IMR-90 (cell line): ENCODE measurements at places on chromosomes 3 and 15. TPM values are rescaled to one million over a fixed set of nuclear protein-coding genes. Genes with fewer than 3 reads are reported as not detected.

- H3K27ac ChIP-seq, result no peak overlapping the region
- peaks cover 48% of the 10 kb centered on the region for H3K27me3 ChIP-seq
These were observed 1.1 kb downstream of the CMTM8 start for GRCh38 chr3:32239307-32240158.

- DNase-seq, result no peak
- no peak overlapping the region for H3K4me3 ChIP-seq
- no peak overlapping the region for H3K27ac ChIP-seq
- H3K27me3 ChIP-seq, result peaks cover 26% of the 10 kb centered on the region
- H3K36me3 ChIP-seq, result no peaks in the 10 kb centered on the region
- no peaks in the 10 kb centered on the region for H3K4me1 ChIP-seq
These were observed 891 bp downstream of the ENTPD3 start for GRCh38 chr3:40387895-40388254.

DNA sequence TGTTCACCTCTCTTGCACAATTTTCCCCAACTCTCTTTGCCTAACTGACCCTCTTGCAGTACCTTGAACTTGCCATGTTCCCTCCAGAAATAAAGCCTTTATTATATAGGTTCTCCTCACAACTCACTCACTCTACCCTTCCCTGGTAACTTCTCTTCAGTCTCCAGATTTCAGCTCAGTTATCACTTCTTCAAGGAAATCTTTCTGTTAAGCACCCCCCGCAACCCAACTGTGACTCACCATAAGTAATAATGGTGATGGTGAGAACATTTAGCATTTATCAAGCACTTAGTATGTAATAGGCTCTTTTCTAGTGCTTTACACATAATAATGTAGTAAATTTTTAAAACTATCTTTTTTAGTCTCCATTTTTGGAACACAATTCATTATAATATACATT is 8.1 kb upstream of the OR5K1 start:
- no peak overlapping the region for H3K27ac ChIP-seq
- no peaks in the 10 kb centered on the region for H3K36me3 ChIP-seq
- DNase-seq, result no peak
- H3K27me3 ChIP-seq, result no peaks in the 10 kb centered on the region
- no peak overlapping the region for H3K4me3 ChIP-seq

DNA sequence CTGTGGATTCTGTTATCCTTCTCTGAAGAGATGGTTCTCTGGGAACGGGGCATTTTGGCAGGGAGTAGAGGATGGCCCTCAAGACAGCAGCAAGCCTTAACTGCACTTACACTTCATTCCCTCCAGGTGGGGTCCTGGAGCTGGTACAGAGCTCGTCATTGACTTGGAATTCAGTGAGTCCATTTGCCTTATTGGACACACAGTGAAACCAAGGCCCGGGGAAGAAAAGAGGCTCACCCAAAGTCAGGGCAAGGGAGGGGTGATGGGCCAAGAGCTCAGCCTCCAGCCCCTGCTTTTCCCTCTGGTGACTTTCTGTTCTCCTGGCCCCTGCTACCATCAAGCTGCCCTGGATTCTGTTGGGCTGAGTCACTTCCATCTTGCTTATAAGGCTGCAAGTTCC is 125.6 kb downstream of the ETFA start:
- peaks cover 7% of the 10 kb centered on the region for H3K4me1 ChIP-seq
- no peaks in the 10 kb centered on the region for H3K36me3 ChIP-seq
- DNase-seq, result peak; percentile 75
- H3K4me3 ChIP-seq, result no peak overlapping the region

CCDC39 gene
- total RNA-seq, result not detected in 2 replicates

- DNase-seq, result peak; percentile 68
- no peak overlapping the region for H3K4me3 ChIP-seq
- no peak overlapping the region for H3K27ac ChIP-seq
These were observed 107.1 kb upstream of the C15orf61 start for GRCh38 chr15:67413770-67414390.

ARPIN gene
- total RNA-seq, result 3.9 and 5.6 TPM in 2 replicates

DNA sequence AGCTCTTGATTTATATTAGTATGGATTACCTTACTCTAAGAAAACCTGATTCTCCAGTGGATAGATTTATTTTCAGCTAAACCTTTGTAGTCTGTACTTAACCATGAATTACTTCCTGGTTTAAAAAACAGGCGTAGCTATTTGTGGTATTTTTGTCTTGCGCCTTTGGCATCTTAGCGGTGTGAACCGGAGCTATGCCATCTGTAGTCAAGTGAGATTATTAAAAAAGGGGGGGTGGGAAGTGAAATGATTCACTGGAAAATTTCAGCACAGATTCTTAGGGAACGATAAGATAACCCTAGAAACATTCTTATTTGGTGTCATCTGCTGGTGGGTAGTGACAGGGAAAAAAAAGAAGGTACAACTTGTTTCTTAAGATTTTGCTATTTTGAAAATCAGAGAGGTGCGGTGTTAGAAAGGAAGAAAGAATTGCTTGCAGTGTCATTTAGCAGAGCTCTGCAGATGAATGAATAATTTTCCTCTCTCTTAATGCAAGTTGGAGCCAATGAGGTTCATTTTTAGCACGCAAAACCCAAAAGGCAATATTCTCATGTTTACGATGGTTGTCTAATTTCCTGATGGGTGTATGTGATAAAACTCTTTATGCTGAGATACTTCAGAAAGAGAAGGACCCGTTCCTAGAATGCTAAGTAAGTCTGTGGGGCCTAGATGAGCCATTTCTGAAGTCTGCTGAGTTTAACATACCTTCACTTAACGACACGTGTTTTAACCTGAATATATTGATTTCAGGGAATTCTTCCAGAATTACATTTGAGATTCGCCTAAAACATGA is 44.0 kb downstream of the PSMD6 start:
- H3K4me3 ChIP-seq, result no peak overlapping the region
- H3K27ac ChIP-seq, result no peak overlapping the region
- peaks cover 11% of the 10 kb centered on the region for H3K4me1 ChIP-seq
- peaks cover 20% of the 10 kb centered on the region for H3K36me3 ChIP-seq
- H3K27me3 ChIP-seq, result no peaks in the 10 kb centered on the region

ZKSCAN7 gene
- 4.7 TPM in 2 replicates for total RNA-seq

DNA sequence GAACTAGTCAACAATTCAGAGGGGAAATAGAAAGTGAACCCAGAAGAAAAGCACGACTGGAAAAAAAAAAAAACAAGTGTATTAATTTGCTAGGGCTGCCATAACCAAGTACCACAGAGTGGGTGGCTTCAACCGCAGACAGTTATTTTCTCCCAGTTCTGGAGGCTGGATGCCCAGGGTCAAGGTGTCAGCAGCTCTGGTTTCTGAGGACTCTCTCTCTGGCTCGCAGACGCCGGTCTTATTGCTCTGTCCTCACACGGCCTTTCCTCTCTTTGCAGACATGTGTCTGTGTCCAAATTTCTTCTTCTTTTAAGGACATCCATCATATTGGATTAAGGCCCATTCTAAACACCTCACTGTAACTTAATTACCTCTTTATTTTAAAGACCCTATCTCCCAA is 291.8 kb downstream of the XXYLT1 start:
- H3K4me3 ChIP-seq, result no peak overlapping the region
- peaks cover 17% of the 10 kb centered on the region for H3K27me3 ChIP-seq
- H3K4me1 ChIP-seq, result no peaks in the 10 kb centered on the region

IL17RB gene
- total RNA-seq, result under 0.01 TPM in 1 of 2 replicates, not detected in the other

- H3K4me1 ChIP-seq, result no peaks in the 10 kb centered on the region
- DNase-seq, result peak; percentile 83
- peaks cover 15% of the 10 kb centered on the region; the same call in 1 of the 2 replicates for H3K27me3 ChIP-seq
- peaks cover 4% of the 10 kb centered on the region; the same call in 1 of the 2 replicates for H3K36me3 ChIP-seq
These were observed at the start of gene GRM2 for GRCh38 chr3:51706788-51707731. Gene GRM2 (plus strand): TSS chr3:51707068. CDS start chr3:51708984, 1,916 bp downstream.

BCL2A1 gene
- total RNA-seq, result 2.5 and 4.5 TPM in 2 replicates

DNA sequence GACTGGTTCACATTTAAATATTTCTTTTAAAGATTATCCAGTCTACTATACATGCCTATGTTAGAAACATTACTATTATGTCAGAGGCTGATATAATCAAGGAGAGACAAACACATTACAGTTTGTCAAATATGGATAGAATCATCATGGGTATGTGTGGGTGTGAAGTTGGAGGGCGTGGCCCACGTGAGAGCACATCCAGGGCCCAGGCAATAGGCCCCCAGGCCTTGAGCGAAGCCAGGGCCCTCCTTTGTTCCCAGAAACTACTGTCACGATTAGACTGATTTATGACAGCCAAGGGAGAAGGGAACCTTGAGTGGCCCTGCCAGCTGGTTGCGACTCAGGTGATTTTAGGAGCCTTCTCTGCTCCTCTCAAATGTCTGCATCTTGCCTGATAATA is 26.9 kb upstream of the LDHAL6B start:
- no peak for DNase-seq
- peaks cover 9% of the 10 kb centered on the region for H3K36me3 ChIP-seq
- peaks cover 4% of the 10 kb centered on the region for H3K4me1 ChIP-seq
- H3K27me3 ChIP-seq, result no peaks in the 10 kb centered on the region

TPRG1 gene
- total RNA-seq, result 0.56 TPM in 1 of 2 replicates, not detected in the other

- no peaks in the 10 kb centered on the region for H3K36me3 ChIP-seq
- no peaks in the 10 kb centered on the region for H3K27me3 ChIP-seq
- no peak for DNase-seq
- H3K27ac ChIP-seq, result no peak overlapping the region
- no peaks in the 10 kb centered on the region for H3K4me1 ChIP-seq
- no peak overlapping the region for H3K4me3 ChIP-seq
These were observed 467.5 kb upstream of the ARL6 start for GRCh38 chr3:97297032-97297431.

DNA sequence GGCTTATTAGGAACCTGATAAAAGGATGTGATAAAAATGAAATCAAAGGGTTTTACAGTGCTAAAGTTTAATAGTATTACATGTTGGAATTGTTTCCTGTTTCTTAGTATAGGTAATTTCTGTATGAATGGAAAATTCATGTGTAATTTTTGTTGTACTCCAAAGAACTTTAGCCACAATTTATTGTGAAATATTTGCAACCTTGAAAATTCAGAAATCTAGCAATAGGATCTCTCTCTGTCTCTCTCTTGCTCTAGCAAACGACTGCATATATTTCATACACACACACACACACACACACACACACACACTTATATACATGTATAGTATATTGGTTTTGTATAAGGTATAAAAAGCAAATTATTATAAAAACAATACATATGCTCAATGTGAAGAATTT is 59.6 kb downstream of the PIAS1 start:
- H3K4me1 ChIP-seq, result no peaks in the 10 kb centered on the region
- peak overlapping the region; percentile 24 for H3K4me3 ChIP-seq
- no peaks in the 10 kb centered on the region for H3K36me3 ChIP-seq

CLDN11 gene
- total RNA-seq, result 245 and 329 TPM in 2 replicates

DNA sequence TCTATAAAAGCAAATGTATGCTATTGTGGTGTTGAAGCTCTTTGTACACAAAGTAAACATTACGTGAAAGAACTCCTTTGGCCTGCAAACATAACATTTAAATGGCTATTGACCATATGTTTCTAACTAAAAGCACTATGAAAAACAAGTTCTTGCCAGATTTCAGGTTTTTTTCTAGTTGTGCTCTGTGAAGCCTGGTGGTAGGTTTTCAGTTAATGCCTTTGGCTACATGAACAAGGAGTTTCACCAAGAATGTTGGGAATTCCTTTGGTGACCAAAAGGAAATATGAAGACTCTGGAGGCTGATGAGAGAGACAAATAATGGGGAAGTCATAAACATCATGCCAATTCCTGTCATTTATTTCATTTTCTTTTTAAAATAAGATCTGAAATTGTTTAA is 66.0 kb downstream of the RBMS3 start:
- DNase-seq, result peak; percentile 59

GRCh38 chr3:58005669-58006068 is 2.6 kb upstream of the FLNB start:
- H3K4me1 ChIP-seq, result peaks cover 10% of the 10 kb centered on the region
- no peaks in the 10 kb centered on the region for H3K27me3 ChIP-seq
- peak overlapping the region; percentile 21; the same call in 1 of the 2 replicates for H3K27ac ChIP-seq

- no peaks in the 10 kb centered on the region; the same call in 1 of the 2 replicates for H3K4me1 ChIP-seq
- H3K4me3 ChIP-seq, result no peak overlapping the region
- no peak for DNase-seq
These were observed 32.0 kb downstream of the KLHL25 start for GRCh38 chr15:85762756-85763127.

DNA sequence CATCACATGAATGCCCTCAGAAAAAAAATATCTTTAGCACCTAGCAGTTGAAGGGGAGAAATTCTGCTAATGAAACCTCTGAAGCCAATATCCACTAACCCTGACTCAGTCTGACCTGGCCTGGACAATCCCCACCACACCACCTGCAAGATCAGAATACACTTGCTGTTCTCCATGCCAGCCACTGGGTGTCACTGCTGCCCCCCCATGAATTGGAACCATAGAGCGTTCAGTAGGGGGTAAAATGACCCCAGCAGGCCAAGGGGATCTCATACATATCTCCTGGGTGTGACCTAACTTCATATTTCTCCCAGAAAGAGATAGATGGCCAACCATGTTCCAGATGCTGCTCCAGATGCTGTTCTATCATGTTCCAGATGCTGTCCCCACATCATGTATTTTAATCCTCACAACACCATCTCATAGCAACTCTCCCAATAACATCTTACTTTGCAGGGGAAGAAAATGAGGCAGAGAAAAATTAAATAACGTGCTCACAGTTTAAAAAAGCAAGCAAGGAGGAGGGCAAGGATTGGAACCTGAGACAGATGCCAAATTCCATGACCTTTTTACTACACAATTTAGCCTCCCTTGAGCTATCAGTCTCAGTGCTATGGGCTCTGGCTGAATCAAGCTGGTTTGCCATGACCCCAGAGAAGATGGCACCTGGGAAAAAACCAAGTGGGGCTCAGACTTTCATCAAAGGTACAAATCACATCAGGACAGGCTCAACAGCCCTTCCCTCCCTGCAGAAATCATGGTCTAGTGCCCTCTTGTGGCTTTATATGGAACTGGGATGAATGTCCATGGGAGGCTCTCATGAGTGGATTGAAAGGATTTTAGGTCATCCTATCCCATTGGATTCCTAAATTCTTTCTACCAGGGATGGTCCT is 12.4 kb downstream of the NTRK3 start:
- no peaks in the 10 kb centered on the region for H3K36me3 ChIP-seq
- DNase-seq, result peak; percentile 13
- no peak overlapping the region for H3K4me3 ChIP-seq
- H3K27me3 ChIP-seq, result no peaks in the 10 kb centered on the region

- H3K36me3 ChIP-seq, result peaks cover 2% of the 10 kb centered on the region; the same call in 1 of the 2 replicates
- no peaks in the 10 kb centered on the region for H3K27me3 ChIP-seq
- H3K4me1 ChIP-seq, result peaks cover 4% of the 10 kb centered on the region; the same call in 1 of the 2 replicates
- H3K27ac ChIP-seq, result no peak overlapping the region
These were observed 56.0 kb upstream of the FURIN start for GRCh38 chr15:90812171-90812957.

- H3K4me3 ChIP-seq, result no peak overlapping the region
- no peak overlapping the region for H3K27ac ChIP-seq
- H3K4me1 ChIP-seq, result no peaks in the 10 kb centered on the region
- DNase-seq, result no peak
- H3K27me3 ChIP-seq, result no peaks in the 10 kb centered on the region
These were observed 11.7 kb downstream of the LNP1 start for GRCh38 chr3:100412912-100413590.

DNA sequence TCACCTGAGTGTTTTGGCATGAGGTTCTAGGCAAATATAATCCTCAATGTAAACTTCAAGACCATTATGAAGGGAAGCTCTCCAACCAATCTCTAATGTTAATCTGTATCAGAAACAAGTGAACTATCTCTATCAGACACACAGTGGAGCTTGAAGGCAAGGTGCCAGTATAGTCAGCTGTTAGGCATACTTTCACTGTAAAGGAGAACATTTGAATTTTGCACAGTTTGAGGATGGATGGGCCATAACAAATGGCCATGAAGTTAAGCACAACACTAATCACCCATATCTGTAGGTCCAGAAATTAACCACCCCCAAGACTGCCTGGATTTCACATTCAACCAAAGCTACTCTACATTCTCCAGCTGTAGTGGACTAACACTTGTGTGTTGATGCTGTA is 69.1 kb upstream of the LMOD3 start:
- H3K27ac ChIP-seq, result no peak overlapping the region
- no peaks in the 10 kb centered on the region for H3K4me1 ChIP-seq
- H3K27me3 ChIP-seq, result peaks cover 18% of the 10 kb centered on the region

WNT7A gene
- total RNA-seq, result not detected in 2 replicates
